ENCODE measurements at places on chromosomes 3 and 15.

- DNase-seq: no peak
Observed at GRCh38 chr15:64763874-64764273, 11.5 kb downstream of the RBPMS2 start.

GRCh38 chr3:152147748-152148147 is 121.0 kb upstream of the MBNL1 start:
- DNase-seq: no peak

GRCh38 chr3:30835667-30836066 is 58.8 kb downstream of the GADL1 start:
- no peak for DNase-seq

- DNase-seq: no peak
Observed at GRCh38 chr3:118151164-118151563, 883.5 kb downstream of the IGSF11 start.

DNA sequence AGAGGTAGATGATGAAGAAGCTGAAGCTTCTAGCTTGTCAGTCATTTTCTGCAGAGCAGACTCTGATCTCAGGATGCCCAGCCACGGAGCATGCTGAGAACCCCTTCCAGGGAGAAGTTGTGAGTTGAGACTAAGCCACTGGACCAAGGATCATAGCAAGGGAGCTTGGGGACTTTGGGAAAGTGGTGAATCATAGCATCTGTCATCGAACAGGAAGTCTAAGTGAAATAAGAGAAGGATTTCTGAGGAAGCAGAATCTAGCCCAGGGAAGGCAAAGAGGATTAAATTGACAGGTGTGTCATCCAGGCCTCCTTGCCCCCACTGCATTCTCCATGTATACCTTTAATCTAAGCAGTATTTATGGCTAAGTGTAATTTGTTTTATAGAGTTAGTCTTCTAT is 71.8 kb upstream of the TMEM108 start:
- no peak for DNase-seq

DNA sequence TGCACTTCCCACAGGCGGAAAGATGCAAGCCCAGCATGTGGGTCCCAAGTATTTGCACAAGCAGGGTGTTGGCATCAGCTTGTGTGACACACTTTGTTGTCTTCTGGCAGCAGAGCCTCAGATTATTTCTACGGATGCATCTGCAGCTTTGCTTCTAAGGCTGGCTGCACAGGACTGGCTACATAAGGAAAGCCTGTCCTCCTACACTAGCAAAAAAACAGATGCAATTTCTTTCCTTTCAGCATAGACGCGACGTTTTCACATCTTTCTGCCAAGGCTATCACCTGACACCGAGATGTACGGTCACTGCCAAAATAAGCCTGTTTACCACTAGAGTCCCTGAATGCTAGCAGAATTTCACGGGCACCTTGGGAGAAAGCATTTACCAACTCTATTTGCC is 13.5 kb downstream of the MRPS11 start:
- no peak for DNase-seq

GRCh38 chr3:170344971-170345370 is 12.5 kb upstream of the SKIL start:
- DNase-seq: no peak
